ENCODE measurements at places on chromosomes 13 and 19. TPM values are rescaled to one million over a fixed set of nuclear protein-coding genes. Genes with fewer than 3 reads are reported as not detected.

- no peak for DNase-seq
Observed at GRCh38 chr13:26518451-26518959, 39.0 kb upstream of the WASF3 start.

DNA sequence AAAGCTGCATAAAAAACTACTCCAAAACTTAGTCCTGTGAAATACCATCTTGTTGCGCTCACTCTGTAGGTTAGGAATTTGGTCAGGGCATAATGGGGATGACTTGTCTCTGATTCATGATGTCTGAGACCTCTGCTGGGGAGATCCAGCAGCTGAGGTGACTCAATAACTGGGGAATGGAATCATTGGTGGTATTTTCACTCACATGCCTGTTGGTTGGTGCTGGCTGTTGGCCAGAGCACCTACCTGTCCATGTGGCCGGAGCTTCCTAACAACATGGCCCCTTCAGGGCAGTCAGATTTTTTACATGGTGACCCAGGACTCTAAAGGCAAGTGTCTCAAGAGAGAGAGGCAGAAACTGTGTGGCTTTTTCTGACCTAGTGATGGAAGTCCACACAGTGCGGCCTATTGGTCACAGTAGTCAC lies 7.4 kb upstream of the ESD start:
- no peak for DNase-seq

- DNase-seq, result no peak
Observed at GRCh38 chr13:96091164-96092117, 1.5 kb downstream of the HS6ST3 start.

GRCh38 chr19:52949422-52949821 lies 13.3 kb downstream of the ZNF816 start:
- DNase-seq, result no peak

The ZNF132 gene
- 4.9 TPM for total RNA-seq

The ZNF221 gene
- total RNA-seq, result 1.8 TPM
